ENCODE measurements at places on chromosomes 2 and 18.

DNA sequence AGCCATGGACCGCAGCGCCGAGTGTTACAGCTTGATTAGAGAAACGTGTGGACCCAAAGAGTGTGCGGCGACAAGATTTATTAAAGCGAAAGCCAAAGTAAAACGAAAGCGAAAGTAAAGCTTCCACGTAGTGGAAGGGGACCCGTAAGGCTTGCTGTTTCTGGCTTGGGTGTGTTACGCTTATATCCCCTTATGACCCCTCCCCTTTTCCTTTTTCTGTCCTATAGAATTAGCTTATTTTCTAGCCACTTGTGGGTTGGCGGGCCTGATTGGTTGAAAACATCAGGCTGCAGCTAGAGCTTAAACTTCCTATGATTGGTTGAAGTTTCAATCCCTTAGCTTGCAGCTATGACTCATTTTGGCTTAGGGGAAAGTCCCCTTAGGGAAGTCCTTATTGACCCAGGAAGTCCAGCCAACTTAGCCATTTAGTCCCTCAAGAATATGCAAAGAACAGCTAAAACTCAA is 969.7 kb downstream of the DCDC2C start:
- DNase-seq = peak; percentile 87

DNA sequence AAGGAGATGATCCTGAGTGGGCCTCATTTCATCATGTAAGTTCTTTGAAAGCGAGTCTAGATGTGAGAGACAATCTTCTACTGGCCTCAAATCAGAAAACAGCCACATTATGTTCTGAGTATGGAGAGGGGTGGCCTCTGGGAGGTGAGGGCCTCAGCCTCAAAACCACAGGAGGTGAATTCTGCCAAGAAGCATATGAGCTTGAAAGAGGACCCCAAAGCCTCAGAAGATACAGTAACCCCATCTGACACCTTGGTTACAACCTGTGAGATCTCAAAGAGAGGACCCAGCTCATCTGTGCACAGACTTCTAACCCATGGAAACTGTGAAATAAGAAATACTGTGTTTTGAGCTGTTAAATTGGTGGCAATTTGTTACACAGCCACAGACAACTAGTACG is 200.1 kb downstream of the ARHGAP15 start:
- no peak for DNase-seq

DNA sequence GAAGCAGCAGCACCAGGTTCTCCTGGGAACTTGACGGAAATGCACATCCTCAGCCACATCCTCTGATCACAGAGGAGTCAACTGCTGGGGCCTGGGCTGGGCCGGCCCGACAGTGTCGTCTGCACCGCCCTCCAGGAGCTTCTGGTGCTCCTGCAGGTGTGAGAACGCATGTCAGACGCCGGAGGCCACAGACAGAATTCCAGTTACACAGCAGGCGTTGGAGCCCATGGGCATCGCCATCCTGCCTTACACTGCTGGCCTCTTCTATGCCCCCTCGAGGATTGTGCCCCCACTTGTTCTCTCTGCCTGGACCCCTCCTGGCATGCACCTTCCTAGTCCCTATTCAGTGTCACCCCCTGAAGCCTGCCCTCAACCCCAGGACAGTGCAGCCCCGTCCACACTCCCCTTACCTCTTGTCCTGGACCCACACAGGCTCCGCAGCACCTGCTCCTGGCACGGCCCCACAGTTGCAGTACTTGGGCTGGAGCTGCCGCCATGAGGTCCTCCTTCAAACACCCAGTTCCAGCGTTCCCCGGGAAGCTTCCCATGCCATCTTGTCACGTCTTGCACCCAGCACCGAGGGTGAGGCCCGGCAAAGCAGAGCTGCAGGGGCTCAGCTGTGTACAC is 37.5 kb downstream of the ADI1 start:
- no peak for DNase-seq

DNA sequence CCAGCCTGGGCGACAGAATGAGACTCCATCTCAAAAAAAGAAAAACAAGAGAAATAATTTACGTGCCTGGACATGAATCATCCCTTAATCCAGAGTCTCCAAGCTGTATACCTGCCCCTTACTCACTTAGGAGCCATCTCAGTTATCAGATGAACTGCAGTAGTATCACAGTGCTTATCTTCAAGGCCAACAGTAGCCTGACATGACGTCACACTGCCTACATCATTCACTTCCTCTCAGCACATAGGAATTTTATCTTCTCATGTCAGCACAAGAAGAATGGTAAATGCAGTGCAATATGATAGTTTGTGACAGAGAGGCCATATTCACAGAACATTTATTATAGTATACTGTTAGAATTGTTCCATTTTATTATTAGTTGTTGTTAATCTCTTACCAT is 216.6 kb downstream of the SS18 start:
- DNase-seq = no peak

DNA sequence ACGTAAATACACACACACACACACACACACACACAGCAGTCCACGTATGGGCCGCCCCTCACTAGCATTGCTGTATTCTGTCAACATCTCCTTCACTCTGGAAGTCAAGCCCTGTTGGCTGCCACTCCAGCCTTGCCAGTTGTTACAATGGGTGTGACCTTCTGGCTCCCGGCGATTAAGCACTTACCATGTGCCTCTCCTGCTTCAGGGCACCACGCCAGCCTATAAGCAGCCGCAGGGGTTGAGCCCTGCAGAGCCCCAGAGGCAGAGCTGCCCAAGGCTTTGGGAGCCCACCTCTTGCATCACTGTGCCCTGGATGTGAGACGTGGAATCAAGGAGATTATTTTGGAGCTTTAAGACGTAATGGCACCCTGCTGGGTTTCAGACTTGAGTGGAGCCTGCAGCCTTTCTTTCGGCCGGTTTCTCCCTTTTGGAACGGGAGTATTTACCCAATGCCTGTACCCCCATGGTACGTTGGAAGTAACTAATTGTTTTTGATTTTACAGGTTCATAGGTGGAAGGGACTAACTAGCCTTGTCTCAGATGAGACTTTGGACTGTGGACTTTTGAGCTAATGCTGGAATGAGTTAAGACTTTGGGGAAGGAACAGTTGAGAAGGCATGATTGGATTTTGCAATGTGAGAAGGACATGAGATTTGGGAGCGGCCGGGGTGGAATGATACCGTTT is 54.5 kb upstream of the ROCK2 start:
- peak; percentile 10 for DNase-seq

DNA sequence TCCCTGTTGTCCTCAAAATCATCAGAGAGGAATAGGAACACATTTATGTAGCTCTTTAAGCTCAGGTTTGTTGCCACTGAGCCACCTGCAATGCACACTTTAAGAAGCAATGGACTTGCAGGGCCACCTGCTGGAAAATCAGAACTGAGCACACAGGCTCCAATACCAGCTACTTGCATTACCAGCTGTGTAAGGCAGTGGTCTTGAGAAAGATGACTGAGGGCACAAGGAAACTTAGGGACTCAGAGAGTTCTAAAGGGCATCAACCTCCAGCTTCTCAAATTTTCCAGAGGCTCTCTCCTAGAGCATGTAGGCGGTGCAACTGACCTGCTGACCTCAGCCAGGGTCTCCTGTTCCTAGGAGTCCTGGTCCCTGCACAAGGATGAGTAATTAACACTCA is 2.5 kb upstream of the CNDP2 start:
- DNase-seq = peak; percentile 88

DNA sequence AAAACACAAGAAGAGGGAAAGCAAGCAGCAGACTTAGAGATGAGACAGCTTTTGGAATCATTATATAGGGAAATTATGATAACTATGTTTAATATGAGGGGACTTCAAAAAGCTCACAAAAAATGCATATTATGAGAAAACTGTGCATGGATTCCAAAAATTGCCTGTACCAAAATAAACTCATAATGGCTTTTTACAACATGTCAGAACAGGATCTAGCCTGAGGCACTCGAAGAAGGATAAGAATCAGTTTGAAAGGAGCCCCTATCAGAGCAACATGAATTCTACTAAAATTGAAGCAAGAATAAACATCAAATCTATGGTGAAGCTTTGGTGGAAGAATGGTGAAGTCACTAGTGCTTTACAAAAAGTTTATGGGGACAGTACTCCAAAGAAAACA is 187.4 kb downstream of the RDH14 start:
- DNase-seq = no peak

DNA sequence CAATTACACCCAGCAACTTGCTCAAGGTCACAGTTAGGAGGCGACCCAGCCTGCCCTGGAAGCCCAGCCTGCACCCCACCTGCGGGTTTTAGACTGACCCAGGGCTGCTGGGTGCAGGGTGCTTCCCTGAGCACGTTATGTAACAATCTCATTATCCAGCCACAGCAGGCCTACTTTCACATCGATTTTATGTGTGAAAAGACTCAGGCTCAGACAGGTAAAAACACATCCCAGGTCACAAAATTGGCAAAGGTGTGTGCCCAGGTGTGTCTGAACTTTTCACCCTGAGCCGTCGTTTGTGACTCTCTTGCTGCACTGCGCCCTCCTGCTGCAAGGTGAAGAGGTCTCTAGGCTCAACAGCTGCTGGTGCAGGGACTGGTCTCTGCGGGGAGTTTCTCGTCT is 668.2 kb upstream of the HS6ST1 start:
- DNase-seq = no peak

Data from COR-L47 (cell line).